Stimulated activated CD4-positive, alpha-beta T cell treated with anti-CD3 and anti-CD28 coated beads, Interleukin-12 subunit alpha, Interleukin-12 subunit beta, amount 100 ng/mL, for 48 hours (primary cell): ENCODE measurements at places on chromosomes 1 and 21.

DNA sequence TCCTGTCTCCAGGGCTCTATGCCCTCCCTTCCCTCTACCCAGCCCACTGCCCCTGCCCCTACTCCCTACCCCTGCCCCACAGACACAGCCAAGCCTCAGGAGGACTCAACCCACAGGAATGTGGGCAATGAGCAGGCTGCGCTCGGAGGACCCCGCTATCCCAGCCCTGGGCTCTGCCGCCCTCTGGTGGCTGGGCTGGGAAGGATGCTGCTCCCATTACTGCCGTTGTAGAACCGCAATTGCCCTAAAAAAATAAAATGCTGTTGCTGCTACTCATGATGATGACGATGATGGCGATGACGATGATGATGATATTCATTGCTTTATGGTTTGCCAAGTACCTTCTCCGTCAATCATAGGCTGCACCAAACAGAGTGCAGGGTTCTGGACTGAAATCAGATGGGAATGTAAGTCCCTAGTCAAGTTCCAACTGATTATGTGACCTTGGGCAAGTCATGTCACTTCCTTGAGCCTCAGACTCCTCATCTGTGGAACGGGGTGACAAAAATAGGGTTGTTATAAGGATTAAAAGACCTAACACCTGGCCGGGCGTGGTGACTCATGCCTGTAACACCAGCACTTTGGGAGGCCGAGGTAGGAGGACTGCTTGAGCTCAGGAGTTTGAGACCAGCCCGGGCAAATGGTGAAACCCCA lies 24.6 kb downstream of the ARHGEF19 start:
- DNase-seq: peak; percentile 62

GRCh38 chr1:32179193-32179442 lies 357 bp upstream of the TXLNA start:
- no peak for DNase-seq

DNA sequence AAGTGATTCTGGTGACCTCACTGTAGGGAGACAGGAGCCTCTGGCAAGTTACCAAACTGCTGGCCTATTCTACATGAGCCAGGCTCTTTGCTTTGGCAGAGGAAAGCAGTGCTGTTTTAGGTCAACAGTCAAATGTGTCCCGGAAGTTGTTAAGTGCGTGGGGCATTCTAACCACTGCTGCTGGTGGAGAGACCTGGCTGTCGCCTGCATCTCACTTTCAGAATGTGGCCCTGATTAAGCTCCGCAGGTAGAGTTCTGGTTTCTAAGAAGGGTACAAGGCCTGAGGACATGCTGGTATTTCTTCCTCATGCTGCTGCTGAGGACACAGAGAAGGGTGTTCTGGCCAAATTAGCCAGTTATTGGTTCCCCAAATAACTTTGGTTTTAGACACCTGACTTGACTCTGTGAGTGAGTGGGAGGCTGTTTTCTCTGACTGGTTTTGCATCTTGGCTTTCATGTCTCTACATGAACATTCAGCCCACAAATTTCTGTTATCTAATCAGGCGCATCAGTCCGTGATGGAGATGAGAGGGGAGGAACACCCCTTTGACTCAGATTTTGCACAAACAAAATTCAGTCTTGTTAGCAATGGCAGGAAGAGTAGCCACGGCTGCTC lies 120.8 kb downstream of the LMO4 start:
- peak; percentile 14 for DNase-seq

DNA sequence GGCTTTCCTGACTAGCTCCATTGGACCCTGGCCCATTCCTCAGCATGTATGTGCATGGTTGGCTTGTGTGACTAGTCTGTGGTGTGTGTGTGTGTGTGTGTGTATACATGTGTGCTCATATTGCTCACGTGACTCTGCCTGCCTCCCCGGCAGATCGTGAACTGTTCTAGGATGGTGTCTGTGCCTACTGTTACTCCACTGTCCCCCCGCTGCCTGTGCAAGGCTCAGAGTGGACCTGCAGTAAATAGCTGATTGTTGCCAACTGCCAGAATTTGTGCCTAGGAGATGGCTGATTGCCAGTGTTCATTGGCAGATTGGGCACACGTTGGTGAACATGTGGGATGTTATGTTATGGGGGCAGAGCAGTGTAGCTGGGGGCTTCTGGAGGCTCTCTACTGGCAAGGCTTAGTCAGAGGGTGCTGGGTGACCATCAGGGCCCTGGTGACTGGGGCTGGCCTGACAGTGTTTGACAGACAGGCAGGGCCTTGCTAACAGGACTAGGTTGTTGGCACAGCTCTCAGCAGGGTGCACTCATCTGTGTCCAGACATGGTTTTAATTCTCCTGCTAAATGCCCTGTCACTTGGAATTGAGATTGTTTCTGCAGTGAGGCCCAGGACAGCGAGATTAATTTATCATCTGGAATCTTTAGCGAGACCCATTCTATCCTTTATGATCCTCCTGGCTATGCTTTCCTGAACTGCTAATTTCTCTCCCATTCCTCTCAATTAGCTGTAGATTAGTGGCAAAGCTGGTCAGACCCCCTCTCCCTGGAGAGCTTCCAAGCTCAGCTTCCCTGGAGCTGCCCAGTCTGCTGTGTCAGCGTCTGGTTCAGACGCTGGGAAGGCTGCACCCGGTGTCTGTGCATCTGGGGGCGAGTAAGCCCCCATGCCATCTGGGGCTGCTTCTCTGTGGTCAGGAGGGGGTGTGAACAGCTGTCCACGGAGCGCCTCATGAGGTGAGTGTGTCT lies 20.8 kb downstream of the SLC6A17 start:
- DNase-seq: no peak

DNA sequence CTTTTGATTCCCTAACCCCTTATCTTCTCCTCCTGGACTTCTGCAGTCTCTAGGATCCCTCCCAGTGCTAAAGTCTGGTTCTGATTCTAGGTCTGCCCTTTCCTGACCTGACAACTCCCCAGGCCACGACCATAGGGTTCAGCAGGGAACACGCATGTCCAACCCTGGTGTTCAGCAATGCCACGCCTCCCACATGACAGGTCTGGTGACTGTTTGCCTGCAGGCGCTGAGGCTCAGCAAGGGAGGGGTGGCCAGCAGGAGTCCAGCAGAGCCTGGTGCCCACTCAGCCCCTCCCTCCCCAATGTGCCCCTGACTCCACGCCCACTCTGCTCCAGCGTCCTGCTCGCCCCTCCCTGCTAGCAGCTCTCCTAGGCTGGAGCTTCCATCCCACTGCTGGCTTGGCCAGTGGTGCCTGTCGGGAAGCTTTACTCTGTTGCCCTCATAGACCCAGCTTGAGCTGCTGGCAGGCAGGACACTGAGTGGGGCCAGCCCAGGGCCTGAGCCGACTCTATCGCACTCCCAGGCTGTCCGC lies 17.3 kb downstream of the SLC9A1 start:
- no peak for DNase-seq

DNA sequence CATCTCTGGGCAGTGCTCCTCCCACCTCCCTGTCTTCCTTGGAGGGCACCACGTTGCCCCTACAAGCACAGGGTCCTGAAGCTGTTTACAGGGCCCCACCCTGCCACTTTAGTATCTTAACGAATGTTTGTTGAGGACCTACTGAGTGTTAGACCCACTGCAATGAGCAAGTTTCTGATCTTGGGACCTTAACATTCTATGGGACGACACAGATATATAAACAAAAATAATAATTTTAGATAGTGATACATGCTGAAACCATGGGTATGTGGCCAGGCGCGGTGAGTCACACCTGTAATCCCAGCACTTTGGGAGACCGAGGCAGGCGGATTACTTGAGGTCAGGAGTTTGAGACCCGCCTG lies 10.1 kb downstream of the ENTREP3 start:
- DNase-seq: no peak

- no peak for DNase-seq
Observed at GRCh38 chr1:156560585-156561163, 11.7 kb downstream of the IQGAP3 start.

GRCh38 chr1:11671544-11672286 lies 7.7 kb downstream of the FBXO6 start:
- DNase-seq: no peak

GRCh38 chr21:42784896-42785451 lies 94.4 kb downstream of the WDR4 start:
- DNase-seq: no peak

- DNase-seq: no peak
Observed at GRCh38 chr1:112464501-112464900, 44.3 kb upstream of the WNT2B start.

DNA sequence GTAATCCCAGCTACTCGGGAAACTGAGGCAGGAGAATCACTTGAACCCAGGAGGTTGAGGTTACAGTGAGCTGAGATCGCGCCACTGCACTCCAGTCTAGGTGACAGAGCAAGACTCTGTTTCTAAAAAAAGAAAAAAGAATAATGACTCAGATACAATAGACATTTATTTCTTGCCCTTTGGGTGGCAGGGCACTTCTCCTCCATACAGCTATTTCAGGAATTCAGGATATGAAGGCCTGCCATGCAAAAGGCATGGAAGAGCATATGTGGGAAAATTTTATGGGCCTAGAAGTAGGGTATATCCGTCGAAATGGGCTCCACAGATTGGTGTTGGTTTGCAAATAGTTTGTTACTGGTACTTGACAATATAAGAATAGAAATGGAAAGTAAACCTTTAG lies 20.2 kb upstream of the POGZ start:
- DNase-seq: no peak

GRCh38 chr1:84390226-84390625 lies 8.1 kb upstream of the DNASE2B start:
- DNase-seq: no peak

DNA sequence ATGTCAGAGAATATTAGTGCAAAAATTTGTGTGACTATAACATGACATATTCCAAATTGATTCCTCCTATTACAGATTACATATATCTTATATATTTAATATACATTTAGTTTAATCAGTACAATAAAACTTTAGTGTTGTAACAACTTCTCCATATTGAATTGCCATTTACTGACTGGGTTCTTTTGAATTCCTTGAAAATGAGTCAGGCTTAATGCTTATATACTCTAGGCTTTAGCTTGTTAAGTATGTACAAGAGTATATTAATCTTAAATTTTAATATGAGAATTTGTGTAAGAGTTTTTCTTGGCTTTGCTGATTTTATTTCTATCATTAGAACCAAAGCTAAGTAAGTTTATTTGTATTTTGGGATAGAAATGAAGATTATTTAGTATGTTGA lies 40.3 kb downstream of the XPR1 start:
- DNase-seq: no peak

- no peak for DNase-seq
Observed at GRCh38 chr1:33146003-33146402, 35.8 kb downstream of the TRIM62 start.

- no peak for DNase-seq
Observed at GRCh38 chr1:222736470-222736869, 532 bp upstream of the FAM177B start.

DNA sequence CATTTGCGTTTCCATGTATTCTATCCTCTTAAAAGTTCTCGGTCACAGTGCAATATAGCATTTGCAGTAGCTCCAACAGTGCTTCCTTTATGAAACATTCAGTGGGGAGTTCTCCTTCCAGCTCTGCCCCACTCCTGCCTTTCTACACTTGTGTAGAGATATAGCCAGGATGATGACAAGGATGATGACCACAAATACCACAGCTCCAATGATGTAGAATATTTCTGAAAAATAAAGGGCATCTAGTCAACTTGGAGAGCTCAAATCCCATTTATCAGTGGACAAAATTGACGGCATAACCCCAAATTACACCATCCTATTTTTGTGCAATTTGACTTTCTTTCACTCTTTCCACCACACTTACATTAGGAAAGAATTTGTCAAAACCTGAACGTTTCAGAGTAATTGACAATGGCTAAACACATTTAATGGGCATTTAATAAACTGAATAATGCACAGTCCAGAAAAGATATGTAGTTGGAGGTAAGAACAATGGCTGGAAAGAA lies 11.1 kb downstream of the F3 start:
- DNase-seq: no peak

- no peak for DNase-seq
Observed at GRCh38 chr1:34113887-34114286, 51.1 kb downstream of the CSMD2 start.

DNA sequence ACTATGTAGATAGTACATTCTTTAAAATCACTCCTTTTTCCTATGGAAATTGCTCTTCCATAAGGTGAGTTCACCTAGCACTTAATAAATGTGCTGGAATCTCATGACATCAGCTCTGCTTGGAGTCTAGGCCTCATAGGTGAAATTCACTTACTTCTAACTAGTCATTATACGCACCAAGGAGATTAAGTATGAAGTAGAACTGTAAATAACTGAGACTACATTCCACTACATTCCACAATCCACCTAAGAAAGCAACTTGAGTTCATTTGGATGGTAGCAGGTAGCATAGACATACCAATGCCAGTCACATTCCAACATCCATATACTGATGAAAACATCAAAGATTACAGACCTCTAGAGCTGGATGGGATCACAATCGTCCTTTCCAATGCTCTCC lies 64.3 kb downstream of the NIBAN1 start:
- no peak for DNase-seq

DNA sequence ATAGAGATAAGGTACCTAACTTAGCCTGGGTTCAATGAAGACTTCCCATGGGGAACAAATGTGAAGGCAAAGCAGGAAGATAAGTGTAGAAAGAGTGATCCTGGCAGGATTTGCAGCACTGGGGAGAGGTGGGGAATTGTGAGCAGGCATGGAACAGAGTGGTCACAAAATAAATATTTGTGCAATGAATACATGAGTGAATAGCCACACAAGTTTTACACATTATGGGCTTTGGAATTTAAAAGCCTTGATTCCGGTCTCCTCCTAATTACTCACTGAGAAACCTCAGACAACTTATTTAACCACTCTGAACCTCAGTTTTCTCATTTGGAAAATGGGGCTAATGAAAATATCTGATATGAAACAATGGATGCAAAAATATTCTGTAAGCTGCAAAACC lies 148.3 kb downstream of the ELAVL4 start:
- DNase-seq: no peak

DNA sequence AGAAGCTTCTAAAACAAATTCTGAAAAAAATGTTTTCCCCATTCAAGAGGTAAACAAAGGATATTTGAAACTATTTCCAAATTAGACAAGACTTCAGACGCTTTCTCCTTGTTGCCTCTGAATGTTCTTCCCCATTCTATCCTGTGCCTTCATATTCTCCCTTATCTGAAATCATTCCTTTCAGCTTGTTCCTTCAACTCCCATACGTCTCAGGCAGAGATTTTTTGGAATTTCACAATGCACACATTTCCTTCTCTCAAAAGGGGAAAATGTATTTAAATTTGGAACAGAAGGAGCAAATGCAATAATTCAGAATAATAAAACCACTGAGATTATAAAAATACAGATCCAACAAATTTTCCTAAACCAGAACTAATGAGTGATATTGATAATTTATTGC lies 198.7 kb upstream of the IVNS1ABP start:
- DNase-seq: no peak

GRCh38 chr1:168643152-168643551 lies 66.7 kb downstream of the XCL1 start:
- DNase-seq: no peak

- DNase-seq: no peak
Observed at GRCh38 chr1:215277532-215277931, 195.0 kb downstream of the KCNK2 start.

- DNase-seq: no peak
Observed at GRCh38 chr1:39427912-39428311, 63.5 kb upstream of the BMP8A start.
